Glomerular endothelial cell (primary cell): ENCODE measurements at places on chromosomes 11 and 22.

DNA sequence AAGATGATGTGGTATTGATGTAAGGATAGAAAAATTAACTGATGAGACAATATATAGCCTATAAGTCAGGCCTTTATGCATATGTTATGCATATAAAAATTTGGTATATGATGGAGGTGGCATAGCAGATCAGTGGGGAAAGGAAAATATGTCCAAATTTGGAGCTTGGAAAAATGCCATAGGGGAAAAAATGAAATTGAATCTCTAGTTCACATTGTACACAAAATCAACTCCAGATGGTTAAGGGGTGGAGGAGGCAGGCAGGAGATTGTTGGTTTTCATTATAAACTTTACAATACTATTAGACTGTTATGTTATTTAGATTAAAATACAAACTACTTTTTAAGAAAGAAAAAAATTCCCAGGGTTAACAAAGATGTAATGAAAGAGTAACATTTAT lies 15.1 kb upstream of the CD3E start:
- DNase-seq: no peak

DNA sequence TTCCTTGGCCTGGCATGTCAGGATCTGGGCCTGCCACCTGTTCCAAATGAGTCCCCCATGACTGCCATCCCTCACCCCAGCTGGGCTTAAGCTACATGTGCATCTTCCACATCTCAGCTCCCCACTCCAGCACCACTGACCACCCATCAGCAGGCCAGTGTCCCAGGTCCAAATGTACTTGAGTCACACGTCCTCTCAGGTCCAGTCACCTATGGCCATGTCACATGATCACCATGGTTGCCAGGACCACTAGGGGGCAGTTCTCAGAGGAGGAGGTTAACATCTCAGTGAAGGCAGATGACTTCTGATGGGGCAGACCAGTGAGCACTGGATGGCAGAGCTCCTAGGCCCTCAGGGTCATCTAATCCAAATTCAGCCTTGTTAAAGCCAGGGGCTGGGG lies 41.9 kb upstream of the WNT11 start:
- no peak for DNase-seq

DNA sequence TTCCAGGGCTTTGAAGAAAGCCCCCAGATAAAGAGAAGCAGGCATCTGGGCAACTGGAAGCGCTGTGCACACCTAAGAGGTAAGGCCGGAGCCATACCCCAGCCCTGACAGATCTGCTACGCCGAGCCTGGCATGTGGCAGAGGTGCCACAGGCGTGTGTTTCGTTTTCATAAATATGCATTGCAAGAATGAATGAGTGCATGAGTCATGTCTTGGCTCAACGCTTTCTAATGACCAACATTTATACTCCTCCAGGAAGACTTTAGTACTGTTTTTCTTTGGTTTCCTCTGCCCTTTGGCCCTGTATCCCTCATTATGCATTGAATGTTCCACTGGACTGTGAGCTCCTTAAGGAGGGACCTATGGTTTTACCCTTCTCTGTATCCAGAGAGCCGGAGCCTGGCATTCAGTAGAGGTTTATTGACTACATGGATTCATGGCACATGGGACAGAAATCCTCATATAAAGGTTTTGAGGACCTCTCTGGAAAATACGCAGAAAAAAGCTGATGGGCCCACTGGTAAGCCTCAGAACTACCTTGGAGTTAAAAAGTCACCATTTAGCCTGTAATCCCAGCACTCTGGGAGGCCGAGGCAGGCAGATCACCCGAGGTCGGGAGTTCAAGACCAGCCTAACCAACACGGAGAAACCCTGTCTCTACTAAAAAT lies 38.9 kb upstream of the CSNK2A3 start:
- DNase-seq: peak; percentile 33

DNA sequence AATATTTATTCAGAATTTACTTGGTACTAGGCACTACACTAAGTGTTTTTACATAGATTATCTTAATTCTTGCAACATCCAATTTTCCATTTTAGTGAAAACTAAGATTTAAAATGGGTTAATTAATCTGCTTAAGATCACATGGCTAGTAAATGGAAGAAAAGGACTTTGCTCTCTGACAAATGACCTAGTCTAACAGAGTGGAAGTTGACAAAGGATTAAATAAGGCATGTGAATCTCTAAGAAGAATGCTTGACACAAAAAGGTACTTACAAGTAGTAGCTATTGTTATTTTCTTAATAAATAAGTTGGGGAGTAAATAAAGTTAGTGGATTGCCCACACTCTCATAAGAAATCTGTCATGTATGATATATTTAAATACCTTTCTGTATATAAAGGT lies 584.8 kb downstream of the DLG2 start:
- no peak for DNase-seq

GRCh38 chr11:108780119-108780518 lies 115.2 kb downstream of the DDX10 start:
- no peak for DNase-seq

DNA sequence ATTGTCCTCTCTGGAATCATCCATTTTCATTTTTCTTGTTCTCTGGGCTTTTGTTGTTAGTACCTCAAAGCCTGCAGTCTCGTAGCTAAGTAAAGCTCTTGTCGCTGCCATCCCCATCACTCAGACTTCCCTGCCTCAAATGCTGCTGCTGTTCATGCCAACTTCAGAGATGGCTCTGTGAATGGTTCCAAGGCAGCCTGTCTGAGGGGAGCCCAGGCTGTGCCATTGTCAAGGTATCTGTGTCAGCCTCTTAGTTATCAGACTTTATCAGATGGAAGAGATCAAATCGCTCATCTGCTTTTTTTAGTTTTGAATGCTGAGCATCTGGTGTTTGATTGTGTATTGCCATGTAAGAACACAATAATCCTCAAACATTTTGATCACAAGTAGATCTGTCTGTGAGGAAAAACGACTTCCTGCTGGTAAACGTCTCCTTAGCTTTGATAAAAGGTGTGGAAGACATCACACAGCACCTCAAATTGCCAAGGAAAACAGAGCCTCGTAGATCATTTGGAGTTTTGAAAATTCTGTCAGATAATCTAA lies 304.2 kb upstream of the ZC3H12C start:
- DNase-seq: no peak

DNA sequence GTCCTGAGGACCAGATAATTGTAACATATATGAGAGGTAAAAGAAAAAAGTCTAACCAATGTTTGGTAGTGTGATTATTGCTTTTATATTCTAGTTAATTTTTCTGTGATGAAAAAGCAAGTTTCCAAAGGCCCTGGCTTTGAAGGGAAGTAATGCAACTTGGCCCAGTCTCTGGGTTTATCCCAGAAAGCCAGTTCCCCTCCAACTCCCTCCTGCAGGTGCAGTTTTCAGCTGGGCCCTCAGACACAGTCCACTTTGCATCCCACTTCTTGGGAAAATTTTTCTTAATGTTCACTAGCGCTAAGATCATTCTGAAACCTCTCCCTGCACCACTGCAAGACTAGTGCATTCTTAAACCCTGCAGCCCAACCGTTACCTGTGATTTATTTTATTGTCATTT lies 586.8 kb downstream of the NTM start:
- no peak for DNase-seq
